ENCODE measurements at places on chromosomes 2 and 18.

DNA sequence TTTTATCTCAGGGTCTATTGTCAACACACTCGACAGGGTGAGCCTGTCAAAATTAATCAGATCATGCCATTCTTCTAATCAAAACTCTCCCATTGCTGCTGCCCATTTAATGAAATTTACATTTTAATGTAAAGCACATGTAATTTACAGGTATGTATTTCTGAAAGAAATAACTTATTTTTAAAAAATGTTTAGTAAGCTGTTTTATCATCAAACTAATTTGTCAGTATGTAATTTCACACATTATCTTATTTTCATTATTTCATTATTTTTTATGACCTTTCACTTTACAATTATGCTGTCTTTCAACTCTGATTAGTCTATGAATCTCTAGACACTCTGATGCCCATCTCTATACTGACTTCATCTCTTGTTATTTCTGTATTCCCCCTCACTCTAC, 467.8 kb downstream of the ZNF804A start:
- DNase-seq, result no peak

GRCh38 chr2:196112418-196113034, 43.9 kb upstream of the DNAH7 start:
- DNase-seq, result no peak

- DNase-seq, result no peak
Observed at GRCh38 chr2:42939411-42940206, 147.2 kb upstream of the HAAO start.

DNA sequence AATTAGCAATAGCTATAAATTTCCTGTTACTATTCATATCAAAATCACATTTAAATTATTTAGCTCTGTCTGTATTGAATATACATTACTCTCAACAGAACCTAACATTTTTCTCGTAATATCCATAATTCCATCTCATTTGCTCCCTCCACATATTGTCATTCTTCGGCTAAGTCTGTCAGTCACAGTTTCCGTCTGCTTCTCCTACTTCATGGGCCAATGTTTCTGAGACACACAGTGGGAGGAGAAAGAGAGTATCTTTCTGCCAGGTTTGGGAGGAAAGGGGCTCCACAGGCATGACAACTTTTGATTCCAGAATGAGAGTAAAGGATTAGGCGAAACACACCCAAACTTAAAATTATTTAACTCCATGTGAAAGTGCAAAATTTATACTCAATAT, 273.1 kb upstream of the SMIM21 start:
- no peak for DNase-seq

DNA sequence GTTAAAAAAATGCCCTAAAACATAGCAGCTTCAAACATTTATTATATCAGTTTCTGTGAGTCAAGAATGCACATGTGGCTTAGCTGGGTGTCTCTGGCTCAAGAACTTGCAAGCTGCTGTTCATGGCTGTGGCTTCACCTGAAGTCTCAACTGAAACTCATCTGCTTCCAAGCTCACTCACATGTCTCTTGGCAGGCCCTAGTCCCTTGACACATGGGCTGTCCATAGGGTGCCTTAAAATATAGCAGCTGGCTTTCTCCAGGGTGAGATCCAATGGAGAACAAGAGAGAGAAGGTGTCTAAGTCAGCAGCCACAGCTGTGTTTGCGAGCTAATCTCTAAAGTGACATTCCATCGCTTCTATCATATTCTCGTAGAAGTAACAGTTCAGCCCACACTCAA, 152.8 kb downstream of the DSEL start:
- no peak for DNase-seq

GRCh38 chr18:22108674-22109073, 60.7 kb upstream of the GATA6 start:
- no peak for DNase-seq

GRCh38 chr2:198700319-198700718, 757.4 kb downstream of the SATB2 start:
- no peak for DNase-seq

DNA sequence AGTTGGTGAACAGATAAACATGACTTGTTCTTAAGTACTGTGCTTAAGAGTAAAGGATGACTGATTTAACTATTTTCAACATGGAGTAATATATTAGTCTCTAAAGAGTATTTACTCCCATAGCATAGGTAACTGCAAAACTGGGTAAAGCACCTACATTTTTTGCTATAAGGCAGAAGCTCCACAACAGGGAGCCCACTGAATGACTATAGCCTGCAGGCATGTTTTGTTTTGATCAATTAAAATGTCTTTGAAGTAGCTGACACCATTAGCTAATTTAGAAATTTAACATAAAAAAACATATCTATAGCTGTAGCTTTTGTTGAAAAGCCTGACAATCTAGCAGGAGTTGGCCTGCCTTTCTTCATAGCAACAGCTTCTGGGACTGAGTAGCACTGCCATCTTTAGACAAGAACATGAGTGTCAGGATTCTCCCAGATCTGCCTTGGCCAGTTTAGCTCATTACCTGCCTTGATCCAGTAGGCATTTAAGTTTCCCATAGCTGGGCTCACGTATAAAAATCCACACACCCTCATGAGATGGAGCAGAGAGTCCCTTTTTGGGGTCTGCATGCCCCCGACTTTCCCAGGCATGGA, 1935.1 kb upstream of the PIK3C3 start:
- no peak for DNase-seq

GRCh38 chr2:49225126-49225525, 70.8 kb upstream of the FSHR start:
- DNase-seq, result no peak

DNA sequence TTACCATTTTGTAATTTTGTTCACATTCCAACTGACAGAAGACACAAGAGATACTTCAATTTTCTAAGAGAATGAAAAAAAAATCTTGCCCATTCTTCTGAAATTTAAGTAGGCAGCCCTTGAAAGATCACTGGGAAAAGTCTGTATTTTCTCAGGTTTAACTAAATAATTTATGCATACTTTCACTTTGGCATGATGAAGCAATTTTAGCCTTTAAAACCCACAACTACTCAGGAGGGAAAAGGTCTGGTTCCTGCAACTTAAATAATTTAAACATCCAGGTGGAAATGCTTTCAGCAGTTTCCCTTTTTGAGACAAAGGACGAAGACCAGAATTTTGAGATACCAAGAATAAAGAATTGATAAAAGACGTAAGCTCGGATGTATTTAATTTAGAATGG, 61.4 kb downstream of the ZEB2 start:
- no peak for DNase-seq

DNA sequence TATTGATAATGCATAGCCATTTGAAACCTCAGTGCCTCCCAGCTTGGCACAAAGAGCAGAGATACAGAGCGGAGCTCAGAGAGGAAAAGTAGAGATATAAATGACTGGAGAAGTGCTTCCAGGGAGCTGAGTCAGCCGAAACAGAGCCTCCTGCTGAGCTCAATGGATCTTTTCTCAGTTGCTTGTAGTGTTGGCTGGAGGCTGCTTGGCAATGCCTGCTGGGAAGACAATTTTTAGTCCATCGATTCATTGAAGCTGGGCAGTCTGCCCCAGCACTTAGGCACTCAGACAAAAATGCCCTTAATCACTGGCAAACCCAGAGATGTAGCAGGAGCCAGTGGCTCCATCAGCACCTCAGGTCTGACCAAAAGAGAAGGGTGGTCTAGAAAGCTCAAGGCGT, 81.3 kb upstream of the SETBP1 start:
- DNase-seq, result no peak

DNA sequence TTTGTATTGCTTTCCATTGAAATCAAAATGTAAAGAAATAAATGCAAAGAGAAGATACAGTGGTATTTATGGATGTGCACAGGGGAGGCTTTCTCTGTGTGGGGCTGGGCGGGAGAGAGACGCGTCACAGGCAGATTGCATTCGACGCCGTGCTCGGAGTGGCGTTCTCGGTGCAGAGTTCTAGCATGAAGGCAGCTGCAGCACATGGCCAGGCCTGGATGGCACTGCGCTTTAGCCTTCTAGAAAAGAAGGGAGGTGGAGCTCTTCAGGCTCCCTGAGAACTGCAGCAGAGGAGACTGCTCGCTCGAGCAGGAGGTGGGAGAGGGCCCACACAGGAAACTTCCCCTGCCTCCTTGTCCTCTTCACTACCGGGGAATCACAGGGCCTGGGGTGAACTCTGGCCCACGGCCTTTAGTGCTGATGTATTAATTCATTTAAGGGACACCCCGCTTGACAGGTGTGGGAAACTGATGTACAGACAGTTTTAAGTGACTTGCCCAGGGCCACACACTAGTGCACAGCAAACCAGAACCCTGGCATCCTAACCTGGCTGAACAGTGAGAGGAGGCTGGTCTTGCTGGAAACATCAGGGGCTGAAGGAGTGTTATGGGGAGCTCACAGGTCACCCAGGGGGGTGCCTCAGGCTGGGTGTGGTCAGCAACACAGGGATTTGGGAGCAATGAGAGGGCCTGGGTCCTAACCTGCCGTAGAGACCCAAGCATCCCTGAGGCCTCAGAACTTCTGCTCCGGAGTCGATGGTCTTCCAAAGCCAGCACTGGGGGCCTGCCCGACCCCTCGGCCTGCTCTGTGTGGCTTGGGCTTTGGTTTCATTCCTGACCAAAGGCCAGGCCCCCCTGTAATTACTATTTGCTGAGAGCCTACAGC, 199.9 kb downstream of the HDAC4 start:
- no peak for DNase-seq

DNA sequence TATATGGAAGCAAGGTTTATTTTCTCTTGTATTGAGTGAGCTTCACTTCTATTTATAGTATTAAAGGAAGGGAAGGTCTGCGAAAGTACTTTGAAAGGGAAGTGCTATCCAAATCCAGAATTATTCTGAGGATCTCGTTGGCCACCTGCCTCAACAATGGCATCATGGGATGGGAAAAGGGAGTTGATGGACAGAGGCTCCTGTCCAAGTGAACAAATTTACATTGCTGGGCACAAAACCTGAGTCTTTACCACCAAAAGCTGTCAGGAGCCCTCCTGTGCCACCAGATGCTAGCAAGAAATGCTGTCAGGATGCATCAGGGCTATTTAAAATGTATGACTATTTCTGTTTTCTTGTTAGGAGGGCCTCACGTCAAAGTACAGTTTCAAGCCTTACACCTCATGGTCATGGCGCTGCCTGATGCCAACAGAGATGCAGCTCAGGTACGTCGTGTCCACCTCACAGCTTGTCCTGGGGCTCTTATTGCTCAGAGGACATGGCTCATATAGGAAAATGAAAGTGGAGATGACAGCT, 157.3 kb downstream of the ARHGAP28 start:
- no peak for DNase-seq

- DNase-seq, result no peak
Observed at GRCh38 chr2:160918906-160919503, 241.2 kb upstream of the TANK start.

DNA sequence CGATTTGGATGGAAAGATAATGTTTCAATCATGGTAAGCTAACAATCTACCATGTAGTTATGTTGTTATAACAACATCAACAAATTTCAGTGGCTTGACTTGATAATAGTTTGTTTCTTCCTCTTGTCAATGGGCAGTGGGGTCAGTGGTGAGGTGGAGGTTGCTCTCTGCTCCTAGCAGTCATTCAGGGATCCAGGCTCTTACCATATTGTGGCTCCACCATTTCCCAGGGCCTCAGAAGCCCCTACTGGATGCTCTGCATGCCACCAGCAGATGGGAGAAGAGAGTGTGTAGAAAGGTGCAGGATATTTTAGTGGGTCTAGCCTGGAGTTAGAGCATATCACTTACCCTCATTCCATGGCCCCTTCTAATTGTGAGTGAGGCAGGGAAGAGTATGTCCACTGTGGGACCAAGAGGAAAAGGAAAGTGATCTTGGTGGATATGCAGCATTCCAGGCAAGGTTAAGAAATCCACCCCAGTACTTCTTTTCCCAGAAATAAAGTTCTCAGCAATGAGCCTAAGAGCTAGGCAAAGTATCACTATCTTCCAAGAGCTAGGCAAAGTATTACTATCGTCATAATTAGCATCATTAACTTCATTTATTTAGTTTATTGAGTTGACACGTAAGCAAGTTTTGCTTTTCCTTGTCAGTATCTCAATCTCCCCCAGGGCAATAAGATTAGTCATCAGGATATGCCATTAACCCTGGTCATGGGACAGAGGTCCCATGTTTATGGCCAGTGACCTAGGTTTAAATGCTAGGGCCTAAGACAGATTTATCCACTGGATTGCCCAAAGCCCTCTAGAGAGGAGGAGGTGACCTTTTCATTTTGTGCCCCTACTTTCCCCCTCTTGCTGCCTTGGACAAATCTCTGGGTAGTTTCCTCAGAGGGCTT, 4.2 kb upstream of the IWS1 start:
- no peak for DNase-seq

- no peak for DNase-seq
Observed at GRCh38 chr2:75055820-75056675, 97.6 kb downstream of the POLE4 start.

GRCh38 chr18:2709316-2709715, 53.8 kb downstream of the SMCHD1 start:
- DNase-seq, result no peak

GRCh38 chr2:12330916-12331315, 385.8 kb upstream of the TRIB2 start:
- no peak for DNase-seq

DNA sequence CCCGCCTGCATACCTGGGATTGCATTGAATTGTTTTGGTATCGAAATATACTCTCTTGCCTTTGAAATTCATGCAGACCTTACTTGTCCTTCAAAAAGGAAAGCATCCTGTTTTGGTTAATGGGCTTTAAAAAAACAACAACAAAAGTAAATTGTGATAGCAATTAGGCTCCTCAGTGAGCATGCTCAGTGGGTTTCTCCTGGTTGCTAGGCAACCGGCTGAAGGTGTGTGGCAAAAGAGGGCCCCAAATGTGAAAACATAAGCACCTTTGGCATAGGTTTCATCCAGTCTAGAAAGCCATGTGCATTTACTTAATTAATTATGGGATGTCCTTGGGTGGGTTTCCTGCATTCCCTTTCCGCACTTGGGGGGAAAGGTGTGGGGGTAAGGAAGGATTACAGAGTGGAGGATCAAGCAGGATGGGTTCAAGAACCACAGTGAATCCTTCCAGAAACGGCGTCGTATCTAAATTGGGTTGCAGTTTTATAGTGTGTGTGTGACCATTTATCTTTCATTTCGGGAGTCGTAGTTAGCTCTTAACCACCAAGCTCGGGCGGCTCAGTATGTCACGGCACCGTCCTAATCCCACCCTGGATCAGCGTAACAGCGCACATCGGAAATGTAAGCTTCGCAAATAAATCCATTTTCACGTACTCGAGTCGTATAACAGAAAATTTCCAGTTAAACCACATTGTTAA, 274.9 kb upstream of the TCF4 start:
- DNase-seq, result no peak

DNA sequence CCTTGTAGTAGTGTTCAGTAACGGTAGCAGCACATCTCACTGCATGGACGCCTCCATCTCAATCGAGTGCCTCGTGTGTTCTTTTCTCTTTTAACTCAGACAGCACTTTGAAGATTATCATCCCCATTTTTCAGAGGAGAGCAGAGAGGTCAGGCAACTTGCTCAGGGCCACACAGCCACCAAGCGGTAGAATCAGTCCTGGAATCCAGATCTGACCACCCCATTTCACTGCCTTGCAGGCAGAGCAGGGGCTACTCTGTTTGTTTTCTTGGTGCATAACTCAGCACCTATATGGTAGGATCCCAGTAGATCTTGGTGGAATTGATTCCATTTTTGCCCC, 129.5 kb downstream of the SMAD7 start:
- DNase-seq, result no peak

- DNase-seq, result no peak
Observed at GRCh38 chr2:72198532-72199241, 51.0 kb upstream of the CYP26B1 start.
